Panc1 (cell line): ENCODE measurements at places on chromosomes 16 and 17.

DNA sequence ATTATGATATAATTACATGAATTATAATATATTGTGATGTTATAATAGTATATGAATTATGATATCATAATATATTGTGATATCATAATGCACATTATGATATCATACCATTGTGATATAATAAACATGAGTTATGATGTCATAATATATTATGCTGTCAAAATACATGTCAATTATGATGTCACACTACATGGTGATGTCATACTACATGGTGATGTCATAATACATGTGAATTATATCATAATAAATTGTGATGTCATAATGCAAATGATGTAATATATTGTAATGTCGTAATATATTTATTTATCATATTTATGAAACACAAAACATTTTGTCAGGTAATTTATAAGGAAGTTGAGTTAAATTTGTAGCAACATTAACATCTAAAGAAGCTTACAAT, 1950.1 kb downstream of the TP53TG3F start:
- DNase-seq = no peak

GRCh38 chr17:4939546-4939795, 375 bp downstream of the SLC25A11 start:
- no peak for DNase-seq

GRCh38 chr17:13256545-13256944, 238.7 kb upstream of the ELAC2 start:
- no peak for DNase-seq

GRCh38 chr16:52470585-52470984, 76.4 kb downstream of the TOX3 start:
- DNase-seq = no peak

GRCh38 chr16:78606545-78606944, 507.1 kb downstream of the WWOX start:
- no peak for DNase-seq

- no peak for DNase-seq
These were observed 6.6 kb downstream of the ST3GAL2 start for GRCh38 chr16:70432356-70432722.

- DNase-seq = no peak
These were observed 193.3 kb downstream of the ZNF423 start for GRCh38 chr16:49662569-49662968.

GRCh38 chr17:3222505-3222904, 15.0 kb downstream of the OR1A1 start:
- DNase-seq = no peak

- no peak for DNase-seq
These were observed 3.7 kb downstream of the TSR3 start for GRCh38 chr16:1347962-1348361.

DNA sequence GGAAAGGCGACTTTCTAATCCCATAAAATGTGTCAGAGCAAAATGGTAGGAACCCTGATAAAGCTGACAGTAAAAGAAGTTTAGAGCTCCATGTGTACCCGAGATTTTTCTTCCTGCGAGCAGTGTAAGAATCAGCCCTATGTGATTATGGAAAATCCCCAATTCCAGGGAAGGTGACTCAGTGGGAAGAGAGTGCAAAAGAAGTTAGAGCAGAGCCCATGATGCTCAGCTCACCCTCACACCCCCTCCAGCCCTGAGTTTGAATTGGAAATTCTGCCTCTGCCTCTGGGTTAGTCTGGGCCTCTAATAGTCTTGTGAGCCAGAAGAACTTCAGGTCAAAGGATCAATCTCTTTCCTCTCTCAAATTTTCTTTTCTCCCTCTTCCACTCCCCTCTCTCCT, 12.5 kb downstream of the C17orf78 start:
- no peak for DNase-seq

DNA sequence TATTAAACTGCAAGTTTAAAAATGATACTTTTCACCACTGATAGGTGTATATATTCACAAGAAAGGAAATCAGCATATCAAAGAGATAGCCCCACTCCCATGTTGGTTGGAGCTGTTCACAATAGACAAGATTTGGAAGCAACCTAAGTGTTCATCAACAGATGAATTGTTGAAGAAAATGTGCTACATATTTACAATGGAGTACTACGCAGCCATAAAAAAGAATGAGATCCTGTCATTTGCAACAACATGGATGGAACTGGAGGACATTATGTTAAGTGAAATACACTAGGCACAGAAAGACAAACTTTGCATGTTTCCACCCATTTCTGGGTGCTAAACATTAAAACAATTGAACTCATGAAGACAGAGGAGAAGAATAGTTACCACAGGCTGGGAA, 278.9 kb upstream of the XYLT1 start:
- DNase-seq = no peak
